ENCODE measurements at places on chromosomes 11 and 22.

DNA sequence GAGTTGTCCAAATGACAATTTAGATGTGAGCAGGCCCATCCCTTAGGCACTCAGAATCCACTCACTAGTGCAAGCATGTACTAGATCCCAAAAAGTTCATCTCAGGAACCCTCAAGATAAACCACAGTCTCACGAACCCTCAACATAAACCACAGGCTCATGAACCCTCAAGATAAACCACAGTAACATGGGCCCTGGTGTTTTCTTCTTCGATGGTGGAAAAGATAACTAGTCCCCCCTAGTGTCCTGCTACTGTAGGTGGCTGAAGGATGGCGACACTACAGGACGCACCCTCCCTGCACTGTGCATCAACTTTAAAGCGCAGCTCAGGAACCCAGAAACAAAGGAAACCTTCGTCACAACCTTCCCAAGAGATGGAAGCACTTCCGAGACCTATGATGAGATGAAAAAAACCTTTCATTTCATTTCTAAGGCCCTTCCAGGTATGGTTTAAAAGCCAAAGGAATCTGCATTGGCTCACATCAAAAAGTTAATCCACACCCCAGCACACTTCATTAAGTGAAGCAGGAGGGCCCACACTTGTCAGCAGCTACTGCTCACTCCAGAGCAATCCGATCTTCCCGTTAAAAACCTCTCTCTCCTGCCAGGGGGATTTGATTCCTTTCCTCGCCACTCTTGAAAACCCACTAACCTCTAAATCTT, 2.4 kb downstream of the LARGE1 start:
- DNase-seq: no peak

DNA sequence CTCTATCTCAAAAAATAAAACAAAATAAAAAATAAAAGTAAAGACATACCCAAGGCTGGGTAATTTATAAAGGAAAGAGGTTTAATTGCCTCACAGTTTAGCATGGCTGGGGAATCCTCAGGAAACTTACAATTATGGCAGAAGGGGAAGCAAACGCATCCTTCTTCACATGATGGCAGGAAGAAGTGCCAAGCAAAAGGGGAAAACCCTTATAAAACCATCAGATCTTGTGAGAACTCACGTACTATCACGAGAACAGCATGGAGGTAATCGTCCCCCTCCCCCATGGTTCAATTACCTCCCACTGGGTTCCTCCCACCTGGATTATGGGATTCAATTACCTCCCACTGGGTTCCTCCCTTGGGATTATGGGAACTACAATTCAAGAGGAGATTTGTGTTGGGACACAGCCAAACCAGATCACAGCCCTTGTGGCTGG, 8.3 kb upstream of the SSTR3 start:
- no peak for DNase-seq

DNA sequence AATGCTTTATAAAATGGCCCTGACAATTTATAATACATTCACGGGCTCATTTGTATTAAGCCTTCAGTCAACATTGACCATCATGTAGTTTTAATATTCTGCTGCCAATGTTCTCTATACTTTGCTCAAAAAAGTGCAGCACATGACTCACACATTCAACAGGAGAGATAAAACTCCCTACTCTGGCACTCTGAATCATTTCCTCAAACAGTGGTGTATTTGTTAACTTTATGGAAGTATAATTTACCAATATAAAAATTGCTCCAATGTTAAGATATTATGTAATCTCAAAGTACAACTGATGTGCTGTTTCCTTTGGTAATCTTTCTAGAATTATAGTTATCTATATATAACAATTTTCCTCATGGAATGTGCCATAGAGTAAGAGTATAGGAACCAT, 39.9 kb downstream of the MAML2 start:
- DNase-seq: no peak

- DNase-seq: no peak
Measured at GRCh38 chr11:125621995-125622394, 3.0 kb upstream of the CHEK1 start.

- no peak for DNase-seq
Measured at GRCh38 chr11:104390651-104391050, 226.7 kb upstream of the PDGFD start.

Data from effector CD4-positive, alpha-beta T cell (primary cell).